Stimulated activated CD4-positive, alpha-beta T cell treated with anti-CD3 and anti-CD28 coated beads, Interleukin-1b, Interleukin-23, amount 100 ng/mL, for 1 hour (primary cell): ENCODE measurements at places on chromosomes 12 and 14.

- DNase-seq: no peak
Measured at GRCh38 chr12:109830267-109830666, 2.9 kb downstream of the TRPV4 start.

DNA sequence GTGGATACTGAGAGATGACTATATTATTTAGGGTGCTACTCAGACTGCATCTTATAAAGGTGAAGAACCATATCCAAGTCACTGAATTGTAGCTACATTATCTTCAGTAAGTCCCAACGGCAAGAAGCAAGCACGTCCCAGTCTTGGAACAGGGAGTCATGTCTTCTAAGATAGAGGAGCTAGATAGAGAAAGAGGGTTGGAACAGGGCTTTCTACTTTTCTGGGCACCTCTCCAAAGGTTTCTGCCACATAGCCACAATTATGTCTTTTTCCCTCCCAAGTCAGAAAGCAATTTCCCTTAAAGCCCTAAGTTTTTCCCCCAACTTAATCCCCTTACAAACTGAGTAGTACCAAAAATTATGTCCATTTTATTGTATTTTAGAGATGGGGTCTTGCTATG lies 22.4 kb downstream of the MAPK1IP1L start:
- DNase-seq: no peak

DNA sequence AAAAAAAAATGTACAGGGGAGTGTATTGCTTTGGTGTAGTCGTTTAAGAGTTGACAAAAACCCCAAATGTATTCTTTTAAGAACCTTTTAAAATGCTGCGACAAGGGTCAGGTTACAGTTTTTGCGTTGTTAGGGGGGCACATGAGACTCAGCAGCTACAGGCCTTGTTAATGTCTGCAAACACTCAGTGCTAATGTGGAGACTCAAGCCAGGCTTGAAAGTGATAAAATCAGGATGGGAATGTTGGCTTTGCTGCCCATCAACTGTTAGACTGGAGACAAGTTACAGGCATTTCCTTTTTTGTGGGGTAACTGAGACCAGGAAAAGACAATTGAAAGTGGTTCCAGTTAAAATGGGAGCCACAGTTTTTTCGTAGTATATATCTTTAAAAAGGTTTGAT lies 84.8 kb downstream of the PRKCH start:
- DNase-seq: no peak

DNA sequence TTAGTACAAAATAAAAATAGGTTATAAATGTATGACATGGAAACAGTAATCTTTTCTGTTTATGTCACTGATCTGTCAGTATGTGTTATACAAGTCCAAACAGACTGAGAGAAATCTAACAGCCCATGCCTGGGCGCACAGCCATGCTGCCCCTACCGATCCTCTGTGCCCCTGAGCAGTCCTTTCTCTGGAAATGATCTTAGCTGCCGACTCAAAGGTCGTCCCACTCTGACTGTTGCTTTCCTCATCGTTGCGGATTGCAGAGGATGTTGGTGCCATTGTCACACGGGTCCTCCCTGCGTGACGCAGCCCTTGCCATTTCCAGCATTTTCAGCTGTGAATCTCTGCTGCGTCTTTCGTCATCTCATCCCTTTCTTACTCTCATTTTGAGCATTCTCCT lies 82.9 kb upstream of the DYNC1H1 start:
- no peak for DNase-seq

DNA sequence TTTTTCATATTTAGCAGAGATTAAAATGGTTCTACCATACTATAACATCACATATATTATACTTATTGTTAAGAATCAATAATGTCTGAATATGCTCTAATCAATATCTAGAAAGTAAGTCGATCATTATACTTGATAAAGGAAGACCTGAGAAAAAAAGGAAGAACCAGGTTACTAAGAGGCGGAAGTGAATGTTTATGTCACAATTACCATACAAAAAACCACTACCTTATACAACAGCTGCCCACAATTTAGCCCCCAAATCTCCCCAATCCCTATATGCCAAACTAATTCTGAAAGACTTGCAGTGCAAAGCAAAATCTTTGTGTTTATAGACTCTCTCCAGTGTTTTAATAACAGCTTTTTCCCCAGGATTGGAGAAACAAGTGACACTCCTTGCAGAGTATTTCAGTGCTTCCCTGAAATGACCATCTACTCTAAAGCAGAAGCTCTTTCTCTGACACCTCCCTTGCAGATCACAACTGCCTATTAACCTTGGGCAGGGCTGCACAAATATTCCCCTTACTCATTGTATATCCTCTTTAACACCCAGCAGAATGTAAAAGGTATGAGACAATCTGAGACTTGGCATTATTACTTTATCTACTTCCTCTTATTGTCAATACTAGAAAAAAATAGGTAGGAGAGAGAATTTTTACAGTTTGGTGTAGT lies 12.7 kb upstream of the SLC2A3 start:
- no peak for DNase-seq

- DNase-seq: no peak
Measured at GRCh38 chr14:74599321-74599761, 12.7 kb downstream of the LTBP2 start.

- DNase-seq: no peak
Measured at GRCh38 chr12:109443794-109444193, 33.3 kb downstream of the KCTD10 start.
